NCI-H1092 treated with DMSO at 0.1 percent for 48 hours (cell line): ENCODE measurements at places on chromosomes 16 and 17.

DNA sequence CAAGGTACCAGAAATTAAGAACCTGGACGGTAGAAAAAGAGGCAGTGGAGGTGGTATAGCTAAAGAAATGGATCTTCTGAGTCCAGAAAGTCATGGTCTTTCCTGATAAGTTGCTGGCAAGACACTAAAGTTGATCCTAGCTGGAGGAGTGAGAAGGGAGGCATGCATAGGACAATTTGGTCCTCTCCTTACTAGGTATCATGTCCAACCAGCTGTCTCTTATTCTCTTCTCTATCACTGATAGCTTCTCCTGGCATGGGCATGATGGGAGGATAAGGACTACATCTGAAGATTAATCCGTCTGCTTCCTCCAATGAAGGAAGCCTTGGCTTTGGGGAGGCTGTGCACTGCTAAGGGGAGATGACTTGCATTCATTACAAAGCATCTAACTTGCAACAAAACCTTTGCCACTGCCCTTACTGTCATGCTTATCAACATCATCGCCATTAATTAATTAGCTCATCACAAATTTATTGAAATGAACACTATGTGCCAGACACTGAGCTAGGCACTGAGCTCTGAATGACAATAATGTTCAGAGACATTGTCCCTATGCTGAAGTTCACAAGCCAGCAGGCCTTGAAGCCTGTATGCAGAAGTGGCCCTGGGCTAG is 3.1 kb upstream of the FAM117A start:
- no peak for DNase-seq

GRCh38 chr16:9033125-9033830 is 58.2 kb upstream of the HAPSTR1 start:
- DNase-seq: peak; percentile 8

- no peak for DNase-seq
Observed at GRCh38 chr16:11833951-11834695, 17.2 kb downstream of the RSL1D1 start.

GRCh38 chr16:77775911-77776909 is 12.2 kb upstream of the VAT1L start:
- no peak for DNase-seq

DNA sequence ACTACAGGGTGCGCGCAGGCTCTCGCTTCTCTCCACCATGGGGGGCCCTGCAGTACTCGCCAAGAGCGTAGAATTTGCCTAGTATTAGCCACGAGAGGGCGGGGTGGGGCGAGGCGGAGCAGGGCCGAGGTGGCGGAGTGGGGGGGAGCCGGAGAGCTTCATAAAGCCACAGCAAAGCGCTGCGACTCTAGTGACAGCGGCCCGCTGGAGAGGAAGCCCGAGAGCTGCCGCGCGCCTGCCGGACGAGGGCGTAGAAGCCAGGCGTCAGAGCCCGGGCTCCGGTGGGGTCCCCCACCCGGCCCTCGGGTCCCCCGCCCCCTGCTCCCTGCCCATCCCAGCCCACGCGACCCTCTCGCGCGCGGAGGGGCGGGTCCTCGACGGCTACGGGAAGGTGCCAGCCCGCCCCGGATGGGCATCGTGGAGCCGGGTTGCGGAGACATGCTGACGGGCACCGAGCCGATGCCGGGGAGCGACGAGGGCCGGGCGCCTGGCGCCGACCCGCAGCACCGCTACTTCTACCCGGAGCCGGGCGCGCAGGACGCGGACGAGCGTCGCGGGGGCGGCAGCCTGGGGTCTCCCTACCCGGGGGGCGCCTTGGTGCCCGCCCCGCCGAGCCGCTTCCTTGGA is at the start of gene TBX21:
TBX21 (plus strand) TSS at position 190 of the 627 bp plus-strand sequence; CDS start at position 409, 219 bp downstream.
- peak; percentile 39 for DNase-seq

- no peak for DNase-seq
Observed at GRCh38 chr16:21614896-21615295, 15.5 kb downstream of the METTL9 start.

GRCh38 chr16:2529061-2529931 is 1.9 kb downstream of the CEMP1 start:
- DNase-seq: no peak

DNA sequence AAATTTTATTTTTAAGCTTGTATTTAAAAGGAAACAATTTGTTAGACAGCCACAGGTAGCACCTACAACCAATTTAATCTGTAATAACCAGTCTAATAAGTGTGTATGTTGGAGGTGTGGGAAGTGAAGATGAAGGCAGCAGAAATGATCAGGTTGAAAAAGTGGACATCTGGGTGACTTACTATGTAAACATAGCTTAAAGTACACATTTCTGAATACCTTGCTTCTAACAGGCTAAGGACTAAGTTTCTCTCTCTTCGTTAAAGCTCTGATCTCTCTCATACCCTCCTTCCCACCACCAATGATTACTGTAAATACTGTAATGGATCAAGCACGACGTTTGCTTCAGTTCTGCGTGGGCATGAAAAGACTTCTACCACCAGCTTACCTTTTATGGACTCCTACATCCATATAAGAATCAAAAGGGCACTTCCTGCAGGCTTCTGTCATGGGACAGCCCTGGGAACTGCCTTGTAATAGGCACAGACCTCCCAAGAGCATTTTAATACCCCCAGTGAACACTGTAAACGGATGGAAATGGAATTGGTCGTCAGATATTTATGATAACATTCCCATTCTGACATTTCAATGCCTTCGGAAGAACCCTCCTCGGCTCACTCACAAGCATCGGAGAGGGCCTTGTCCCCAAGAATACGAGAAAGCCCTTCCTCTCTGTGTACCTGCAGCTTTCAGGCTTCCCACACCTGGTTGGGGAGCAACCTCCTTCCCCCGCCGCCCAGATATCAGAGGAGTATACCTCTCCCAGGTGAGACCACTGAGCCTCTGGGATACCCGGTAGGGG is 700 bp downstream of the CCDC43 start:
- no peak for DNase-seq

DNA sequence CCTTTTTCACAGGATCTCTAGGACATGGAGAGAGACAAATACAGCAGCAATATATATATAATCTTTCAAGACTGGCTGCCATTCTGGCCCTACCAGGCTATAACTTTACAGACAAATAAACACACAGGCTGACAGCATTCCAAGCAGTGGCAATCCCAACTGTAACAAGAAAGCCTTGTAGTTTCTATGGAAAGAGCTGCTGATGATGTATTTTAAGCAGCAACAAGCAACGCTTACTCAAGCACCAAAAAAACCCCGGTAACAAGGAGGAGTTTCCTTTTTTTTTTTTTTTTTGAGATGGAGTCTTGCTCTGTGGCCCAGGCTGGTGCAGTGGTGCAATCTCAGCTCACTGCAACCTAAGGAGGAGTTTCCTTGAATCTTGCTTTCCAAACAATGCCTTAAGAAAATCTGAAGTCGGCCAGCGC is 23.2 kb downstream of the LSM12 start:
- DNase-seq: no peak

GRCh38 chr16:51497541-51498211 is 346.6 kb upstream of the SALL1 start:
- DNase-seq: no peak
